RWPE1 (cell line): ENCODE measurements at places on chromosomes 13 and 19.

GRCh38 chr13:41835871-41836270, 125.0 kb downstream of the VWA8 start:
- DNase-seq: no peak

GRCh38 chr13:77429320-77430142, 102.6 kb upstream of the MYCBP2 start:
- no peak for DNase-seq

DNA sequence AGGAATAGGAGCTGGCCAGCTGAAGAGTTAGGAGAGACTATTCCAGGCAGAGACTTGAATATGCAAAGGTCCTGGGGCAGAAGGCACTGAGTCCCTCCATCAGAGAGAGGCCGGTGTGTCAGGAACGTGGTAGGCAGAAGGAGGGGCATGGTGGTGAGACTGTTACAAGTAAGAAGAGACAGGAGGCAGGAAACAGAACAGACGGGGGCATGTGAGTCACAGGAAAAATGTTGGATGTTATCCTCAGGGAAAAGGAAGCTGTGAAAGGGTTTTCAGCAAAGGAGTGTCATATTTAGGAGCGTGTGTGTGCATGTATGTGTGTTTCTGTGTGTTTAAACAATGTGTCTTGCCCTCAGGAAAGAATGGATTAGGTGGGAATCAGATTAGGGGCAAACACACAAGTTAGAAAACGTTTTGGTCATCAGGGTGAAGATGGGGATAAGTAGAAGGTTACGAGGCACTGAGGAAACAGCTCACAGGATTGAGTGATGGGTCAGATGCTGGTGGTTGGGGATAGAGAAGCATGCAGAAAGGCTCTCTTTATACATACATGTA, 1.1 kb downstream of the EDDM13 start:
- DNase-seq: peak; percentile 36

GRCh38 chr19:54266133-54266532, 9.1 kb upstream of the LILRB5 start:
- DNase-seq: peak; percentile 60

DNA sequence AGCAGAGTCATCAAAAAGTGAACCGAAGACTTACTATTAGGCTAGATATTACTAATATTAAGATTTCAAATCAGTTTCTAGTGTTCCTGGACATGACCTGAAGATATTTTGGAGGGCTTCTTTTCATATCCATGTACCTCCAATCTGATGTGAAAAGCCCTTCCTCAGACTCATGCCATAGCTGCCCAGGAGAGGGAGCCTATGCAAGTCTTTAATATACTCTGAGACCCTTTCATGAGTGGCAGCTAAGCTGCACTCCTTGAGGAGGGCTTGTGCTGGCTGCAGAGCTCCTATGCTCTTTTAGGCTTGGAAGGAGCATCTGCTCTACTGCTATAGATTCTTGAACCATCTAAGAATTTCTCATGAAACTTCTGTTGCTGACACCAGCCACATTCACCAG, 715.3 kb downstream of the OLFM4 start:
- DNase-seq: no peak

- DNase-seq: no peak
Observed at GRCh38 chr19:38395381-38396114, 7.1 kb downstream of the SPRED3 start.

- no peak for DNase-seq
Observed at GRCh38 chr13:82477436-82477835, 1404.8 kb downstream of the SLITRK1 start.

DNA sequence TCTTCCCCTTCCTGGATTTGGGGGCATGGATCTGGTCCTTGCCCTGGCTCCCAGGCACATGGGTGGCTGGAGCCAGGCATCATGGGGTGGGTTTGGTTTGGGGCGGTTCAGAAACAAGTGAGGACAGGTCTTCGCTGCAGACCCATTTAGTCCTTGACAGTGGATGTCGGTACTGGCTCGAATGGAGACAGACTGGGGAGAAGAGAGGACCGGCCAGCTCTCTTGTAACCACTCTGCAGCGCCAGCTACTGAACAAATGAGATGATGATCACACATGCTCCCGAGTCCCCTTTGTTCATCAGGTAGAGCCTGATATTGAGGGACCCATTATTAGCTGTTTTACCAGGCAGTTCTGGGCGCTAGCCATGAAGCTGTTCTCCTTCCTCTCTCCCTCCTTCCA, 64.5 kb downstream of the CHST8 start:
- DNase-seq: no peak

GRCh38 chr19:54341295-54341694, 2.3 kb upstream of the LILRA4 start:
- no peak for DNase-seq
